ENCODE measurements at places on chromosomes 5 and 9. TPM values are rescaled to one million over a fixed set of nuclear protein-coding genes. Genes with fewer than 3 reads are reported as not detected.

The CXCL14 gene
- 24.2 TPM for total RNA-seq

The TMC1 gene
- 0.77 TPM for total RNA-seq

The PCDHA13 gene
- 0.32 TPM for total RNA-seq

The PLPPR1 gene
- total RNA-seq: 0.31 TPM

- DNase-seq: no peak
These were observed 216.0 kb downstream of the KDM4C start for GRCh38 chr9:6973762-6974161.

GRCh38 chr5:41973087-41973486, 48.0 kb downstream of the FBXO4 start:
- no peak for DNase-seq

DNA sequence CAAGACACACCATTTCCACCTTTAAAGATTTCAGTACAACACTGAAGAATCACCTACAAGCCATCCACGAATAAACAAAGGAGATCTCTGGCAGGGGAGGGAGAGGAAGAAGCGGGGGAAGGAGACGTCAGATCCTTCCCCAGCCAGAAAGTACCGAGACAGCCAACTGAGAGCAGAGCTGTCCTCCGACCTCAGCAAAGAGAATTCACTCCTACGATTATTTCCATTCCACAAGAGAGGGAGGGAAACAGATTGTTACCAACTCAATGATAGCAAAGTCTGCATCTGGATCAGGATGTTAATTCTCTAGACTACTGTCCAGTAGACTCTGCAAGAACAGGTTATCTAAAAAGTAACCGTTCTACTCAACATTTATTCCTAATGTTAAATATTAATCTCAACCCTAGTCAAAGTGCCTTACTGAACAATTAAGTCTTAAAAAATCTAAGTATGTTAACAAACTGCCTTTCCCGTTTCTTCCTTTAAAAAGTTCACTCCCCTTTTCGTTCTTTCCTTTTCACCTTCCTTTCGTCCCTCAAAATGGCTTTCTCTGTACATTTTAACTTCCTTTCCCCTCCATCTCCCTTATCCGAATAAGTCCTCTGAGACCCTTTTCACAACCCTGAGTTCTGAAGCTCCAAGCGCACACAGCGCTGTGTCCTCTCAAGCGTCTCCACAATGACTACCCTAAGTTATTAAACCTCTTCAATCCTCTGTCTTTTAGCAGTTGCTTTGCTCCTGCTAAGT, 1.4 kb downstream of the CHD1 start:
- DNase-seq: peak; percentile 39

DNA sequence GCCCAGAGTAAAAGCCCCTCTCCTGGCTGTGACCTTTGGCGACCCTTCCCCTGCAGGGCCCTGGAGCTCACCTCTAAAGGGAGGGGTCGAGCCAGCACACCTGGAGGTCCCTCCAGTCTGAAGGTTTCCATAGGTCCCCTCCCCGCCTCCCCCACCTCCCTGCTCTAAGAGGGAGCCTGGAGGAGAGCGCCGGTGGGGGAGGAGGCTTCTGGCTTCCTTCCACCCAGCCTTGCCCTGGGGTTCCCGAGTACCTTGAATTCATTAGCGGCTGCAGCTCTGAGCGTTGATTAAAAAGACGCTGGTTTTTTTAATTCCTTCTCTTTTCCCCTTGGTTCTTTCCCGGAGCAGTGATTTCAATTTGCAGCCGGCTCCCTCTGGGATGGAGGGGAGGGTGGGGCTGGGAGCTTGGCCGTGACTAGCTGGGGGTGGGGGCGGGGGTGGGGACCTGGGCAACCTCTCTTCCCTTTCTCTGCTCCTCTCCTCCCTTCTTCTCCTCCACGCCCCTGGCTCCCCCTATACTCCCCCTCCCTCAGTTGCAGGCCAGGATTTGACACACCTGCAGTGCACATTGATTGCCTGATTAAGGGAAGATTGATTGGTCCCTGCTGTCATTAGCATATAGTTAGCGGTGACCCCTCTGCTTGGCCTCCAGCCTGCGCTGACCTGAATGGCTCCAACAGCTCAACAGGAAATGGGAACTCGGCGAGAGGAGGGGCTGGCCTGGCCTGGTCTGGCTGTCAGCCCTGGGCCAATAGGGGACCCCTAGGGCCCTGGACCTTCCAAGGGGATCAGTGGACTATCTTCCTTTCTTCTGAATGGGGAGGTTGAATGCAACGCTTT, 67.5 kb upstream of the RAPGEF1 start:
- no peak for DNase-seq

DNA sequence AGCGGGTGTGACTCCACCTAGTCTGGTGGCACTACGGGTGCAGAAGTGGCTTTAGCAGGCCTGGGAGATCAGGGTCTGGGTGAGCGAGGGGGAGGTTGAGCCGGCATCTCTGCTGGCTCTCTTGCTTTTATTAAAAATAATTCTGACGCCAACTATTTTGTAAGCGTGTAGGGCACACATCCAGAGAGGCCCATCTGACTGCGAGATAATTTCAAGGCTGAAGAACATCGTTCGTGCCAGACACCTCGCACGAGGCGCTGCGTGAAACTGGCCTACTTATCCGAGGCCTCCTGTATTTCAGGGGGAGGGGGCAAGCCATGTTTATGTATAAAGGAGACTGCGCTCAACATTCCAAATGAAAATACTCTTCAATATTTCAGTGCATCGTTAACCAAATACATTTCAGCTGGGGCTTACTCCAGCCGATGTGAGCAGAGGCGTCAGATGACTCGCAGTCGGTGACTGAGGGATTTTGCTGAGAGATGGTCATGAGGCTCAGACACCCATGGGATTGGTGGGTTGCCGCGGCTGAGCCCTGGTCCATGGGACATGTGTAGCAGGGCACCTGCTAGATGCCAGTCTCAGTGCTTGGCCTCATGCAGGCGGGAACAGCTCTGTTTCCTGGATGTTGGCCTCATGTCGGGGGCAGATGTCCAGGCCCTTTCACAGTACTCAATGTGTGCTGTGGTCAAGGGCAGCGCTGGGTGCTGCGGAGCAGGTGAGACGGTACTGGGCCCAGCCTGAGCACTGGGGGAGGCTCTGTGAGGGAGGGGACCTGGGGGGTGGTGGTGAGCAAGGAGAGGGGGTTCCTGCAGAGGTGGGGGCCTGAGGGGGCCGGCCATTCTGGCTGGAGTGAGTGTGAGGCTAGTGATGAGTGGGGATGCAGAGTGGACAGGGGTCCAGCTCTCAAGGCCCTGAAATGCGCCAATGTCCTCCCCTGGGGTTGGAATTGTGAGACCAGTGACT, 201.5 kb downstream of the DAB2IP start:
- DNase-seq: no peak

DNA sequence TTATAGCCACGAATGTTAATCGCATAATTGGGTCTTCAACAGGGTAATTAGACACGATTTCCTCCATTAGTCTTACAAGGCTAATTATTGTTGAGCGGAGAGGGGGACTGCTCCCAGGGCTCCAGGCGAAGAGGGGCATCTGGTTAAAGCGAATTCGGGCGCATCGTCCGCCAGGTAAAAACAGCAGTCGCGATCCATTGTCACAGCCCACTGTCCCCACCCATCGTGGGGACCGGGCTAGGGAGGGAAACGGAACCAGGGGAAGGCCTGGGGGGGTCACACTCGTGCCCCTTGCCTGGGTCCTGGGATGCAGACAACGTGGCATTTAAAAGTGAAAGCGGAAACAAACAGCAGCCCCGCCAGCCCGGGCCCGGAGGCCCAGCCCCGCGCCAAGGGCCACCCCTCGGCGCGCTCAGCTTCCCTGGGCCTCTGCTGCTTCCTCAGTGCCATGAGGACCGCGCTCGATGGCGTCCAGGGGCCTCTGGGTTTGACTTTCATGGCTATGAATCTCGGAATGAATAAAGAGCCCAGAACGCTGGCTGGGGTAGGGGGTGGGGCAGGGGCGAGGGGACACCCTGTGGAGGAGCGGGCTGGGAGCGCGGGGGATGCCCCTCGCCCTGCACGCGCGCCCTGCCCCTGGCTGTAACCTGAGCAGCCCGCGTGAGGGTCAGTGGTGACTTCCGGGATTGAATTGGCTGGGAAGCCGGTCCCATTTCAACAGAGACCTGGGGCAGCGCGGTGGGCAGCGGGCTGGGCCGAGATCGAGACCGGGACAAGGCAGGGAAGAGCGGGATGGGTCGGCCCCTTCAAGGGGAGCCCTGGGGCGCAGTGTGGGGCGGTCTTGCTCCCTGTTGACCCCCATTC, 99.9 kb downstream of the GTF3C4 start:
- peak; percentile 86 for DNase-seq

- peak; percentile 84 for DNase-seq
These were observed 54.9 kb downstream of the COL15A1 start for GRCh38 chr9:98998441-98999151.

- no peak for DNase-seq
These were observed 105.3 kb downstream of the SIL1 start for GRCh38 chr5:139092741-139093343.

DNA sequence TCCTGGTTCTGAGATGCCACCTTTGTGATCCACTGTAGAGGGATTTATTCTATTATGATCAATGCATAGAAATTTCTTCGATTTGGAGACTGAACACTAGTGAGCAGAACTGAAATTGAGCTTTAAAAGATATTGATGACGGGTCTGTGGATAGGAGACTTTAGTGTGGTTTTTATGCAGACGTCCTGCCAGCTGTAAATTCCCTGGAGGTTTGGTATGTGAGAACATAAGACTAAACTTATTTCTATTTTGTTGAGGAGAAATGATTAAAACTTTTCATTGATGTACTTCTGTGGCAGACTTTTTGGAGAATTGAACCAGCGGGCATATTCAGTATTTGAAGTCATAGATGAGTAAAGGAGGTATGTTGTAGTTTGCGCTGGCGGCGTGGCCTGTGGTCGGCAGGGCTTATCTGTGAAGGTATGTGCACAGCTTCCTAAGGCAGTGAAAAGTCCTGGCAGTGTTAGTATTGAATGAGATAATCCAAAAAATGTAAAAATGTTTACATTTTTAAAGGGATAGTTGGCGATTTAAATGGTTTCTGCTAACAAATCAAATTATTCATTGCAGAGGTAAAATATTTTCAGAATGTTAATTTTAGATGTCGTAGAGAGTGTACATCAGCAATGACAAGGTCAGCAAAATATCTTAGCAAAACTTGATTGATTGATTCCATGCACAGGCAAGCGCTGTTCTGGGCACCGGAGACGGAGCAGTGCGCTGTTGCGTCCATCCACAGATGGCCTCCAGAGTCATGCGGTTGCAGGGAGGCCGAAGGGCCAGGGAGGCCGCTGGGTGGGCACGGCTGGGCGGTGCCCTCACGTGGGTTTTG, 20.4 kb downstream of the TENT4A start:
- DNase-seq: no peak

DNA sequence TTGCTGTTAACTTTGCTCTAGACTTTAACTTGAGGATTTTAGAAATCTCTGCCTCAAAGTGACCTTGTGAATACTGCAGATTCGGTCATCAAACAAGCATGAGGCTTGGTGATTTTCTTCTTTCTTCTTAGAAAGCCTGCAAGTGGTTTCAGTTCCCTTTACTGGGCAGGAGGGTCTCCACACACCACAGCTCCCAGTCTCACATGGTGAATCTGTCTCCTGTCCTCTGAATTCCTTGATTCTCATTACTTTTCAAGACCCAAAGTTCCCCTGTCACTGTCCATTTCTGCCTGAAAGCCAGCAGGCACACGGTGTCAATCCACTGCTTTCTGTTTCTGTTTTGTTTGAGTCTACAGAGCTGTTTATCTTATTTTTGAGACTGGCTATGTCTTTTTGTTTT, 14.1 kb downstream of the HSPB3 start:
- no peak for DNase-seq

DNA sequence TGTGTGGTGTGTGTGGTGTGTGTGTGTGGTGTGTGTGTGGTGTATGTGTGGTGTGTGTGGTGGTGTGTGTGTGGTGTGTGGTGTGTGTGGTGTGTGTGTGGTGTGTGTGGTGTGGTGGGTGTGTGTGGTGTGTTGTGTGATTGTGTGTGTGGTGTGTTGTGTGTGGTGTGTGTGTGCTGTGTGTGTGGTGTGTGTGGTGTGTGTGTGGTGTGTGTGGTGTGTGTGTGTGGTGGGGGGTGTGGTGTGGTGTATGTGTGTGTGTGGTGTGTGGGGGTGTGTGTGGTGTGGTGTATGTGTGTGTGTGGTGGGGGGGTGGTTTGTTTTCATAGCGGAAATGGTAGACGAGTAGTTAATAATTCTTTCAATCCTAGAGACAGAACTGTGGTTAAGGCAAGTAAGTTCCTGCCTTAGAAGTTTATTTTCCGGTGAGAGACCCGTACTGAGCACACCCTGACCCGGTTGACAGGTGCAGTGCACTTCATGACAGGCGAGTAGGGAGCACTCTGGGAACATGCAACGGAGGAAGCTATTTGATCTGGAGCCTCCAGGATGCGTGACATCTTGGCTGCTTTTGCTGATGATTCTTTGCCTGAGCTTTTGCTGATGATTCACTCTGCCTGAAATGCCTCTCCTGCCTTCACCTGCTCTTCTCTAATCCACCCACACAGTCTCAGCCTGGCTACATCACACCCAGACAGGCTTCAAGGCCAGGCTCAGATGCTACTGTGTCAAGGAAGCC, 21.7 kb upstream of the FAT2 start:
- no peak for DNase-seq

GRCh38 chr5:132506094-132506692, 15.6 kb upstream of the IRF1 start:
- DNase-seq: no peak

GRCh38 chr5:10519729-10520128, 44.1 kb upstream of the ANKRD33B start:
- DNase-seq: no peak

DNA sequence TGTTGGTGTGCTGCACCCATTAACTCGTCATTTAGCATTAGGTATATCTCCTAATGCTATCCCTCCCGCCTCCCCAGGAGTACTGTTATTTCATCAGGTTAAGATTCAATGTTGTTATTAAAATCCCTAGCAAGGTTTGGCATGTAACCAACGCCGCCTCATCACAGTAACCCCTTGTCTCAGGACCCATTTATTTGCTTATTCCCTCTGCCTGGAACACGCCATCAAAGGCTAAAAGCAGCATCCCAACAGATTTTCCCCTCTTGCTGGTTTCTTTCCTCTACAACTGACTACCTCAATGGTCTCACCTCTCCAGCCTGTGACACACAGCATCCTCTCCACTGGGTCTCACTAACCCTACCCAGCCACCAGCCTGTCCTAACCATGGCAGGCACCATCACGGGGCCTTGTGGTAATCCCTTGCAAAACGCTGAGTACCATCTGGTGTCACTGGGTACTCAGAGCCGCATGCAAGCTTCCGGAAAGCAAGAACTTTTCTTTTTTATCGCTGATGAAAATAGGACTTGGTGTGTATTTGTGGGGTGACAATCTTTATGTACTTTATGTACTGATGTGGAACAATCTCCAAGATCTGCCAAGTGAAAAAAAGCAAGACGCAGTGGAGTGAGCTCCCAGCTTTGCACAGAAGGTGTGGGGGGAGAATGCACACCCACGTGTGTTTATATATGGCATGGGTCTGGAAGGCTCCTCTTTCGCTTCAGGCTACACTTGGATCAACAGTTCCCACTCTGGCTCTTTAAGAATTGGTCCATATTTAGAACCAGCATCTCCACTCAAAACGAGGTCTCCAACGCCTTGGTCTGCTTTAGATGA, 6.1 kb downstream of the RPS14 start:
- no peak for DNase-seq

DNA sequence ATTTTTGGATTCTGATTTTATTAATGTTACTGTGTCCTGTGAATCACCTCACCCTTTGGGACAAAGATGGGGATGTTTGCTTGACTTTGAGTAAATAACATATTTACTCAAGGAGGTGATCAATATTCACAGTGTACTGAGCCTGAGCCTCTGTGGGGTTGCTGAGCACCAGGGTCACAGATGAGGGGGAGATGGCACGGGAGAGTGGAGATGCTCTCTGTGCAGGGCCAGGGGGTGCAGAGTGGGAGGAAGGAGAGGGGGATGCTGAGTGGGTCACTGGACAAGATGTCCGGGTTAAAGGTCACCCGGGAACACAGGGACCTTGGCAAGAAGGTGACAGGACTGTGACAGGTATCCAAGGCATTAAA, 4.0 kb downstream of the SQSTM1 start:
- DNase-seq: no peak
